Activated CD4-positive, alpha-beta T cell treated with anti-CD3 and anti-CD28 coated beads, Interleukin-2, amount 10 ng/mL, durations not matched to agents 24 days and 14 days (primary cell): ENCODE measurements at places on chromosomes 6 and 20.

DNA sequence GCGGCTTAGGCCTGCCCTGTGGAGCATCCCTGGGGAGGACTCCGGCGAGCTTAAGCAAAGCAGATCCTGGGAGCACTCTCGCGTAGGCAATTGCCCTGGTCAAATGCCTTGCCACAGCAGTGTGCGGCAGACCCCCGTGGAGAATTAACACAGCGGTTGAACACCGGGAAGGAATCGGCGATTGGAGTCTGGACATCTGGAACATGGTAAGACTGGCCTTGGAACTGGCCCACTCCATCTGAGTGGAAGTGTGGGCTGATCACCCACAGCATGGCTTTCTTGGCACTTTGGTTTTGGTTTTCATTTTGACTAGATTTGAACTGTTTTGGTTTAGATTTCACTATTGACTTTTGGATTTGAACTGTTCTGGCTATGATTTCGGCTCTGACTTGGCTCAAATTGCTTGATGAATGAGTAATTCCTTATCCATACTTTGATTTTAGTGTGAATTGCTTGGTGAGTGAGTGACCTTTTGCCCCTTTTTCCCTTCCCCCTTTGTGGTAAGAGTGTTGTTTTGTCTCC, 300.7 kb downstream of the RNGTT start:
- DNase-seq: no peak

GRCh38 chr6:15476631-15477380, 186.0 kb downstream of the DTNBP1 start:
- DNase-seq: no peak

- DNase-seq: peak; percentile 78
Measured at GRCh38 chr6:131182991-131183425, 47.7 kb downstream of the AKAP7 start.

DNA sequence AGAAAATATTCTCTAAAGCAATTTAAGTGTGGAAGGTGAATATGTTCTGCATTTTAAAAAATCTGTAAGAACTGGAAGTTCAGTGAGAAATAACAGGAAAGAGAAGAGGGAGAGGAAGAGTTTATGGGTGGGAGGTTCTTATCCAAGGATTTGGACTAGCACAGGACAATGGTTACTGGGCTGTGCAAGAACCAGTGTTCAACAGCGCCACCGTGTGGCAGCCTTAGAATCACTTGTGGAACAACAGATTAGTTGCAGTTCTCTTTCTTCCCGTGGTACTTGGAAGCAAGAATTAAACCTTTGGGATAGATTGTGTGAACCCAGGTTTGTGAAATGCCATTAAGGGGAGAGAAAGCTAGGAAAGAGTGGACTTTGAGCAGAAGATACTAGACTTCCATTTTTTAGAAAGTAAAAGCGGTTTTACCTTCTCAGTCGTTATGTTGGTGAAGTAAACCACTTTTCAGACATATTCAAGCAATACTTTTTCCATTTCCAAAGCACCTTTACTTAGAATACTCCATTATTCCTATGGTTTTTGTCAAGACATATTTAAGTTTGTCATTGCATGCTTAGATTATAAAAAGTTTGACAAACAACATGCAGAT, 436.7 kb downstream of the RNF144B start:
- peak; percentile 68 for DNase-seq

- no peak for DNase-seq
Measured at GRCh38 chr20:9572670-9573069, 58.3 kb downstream of the LAMP5 start.

DNA sequence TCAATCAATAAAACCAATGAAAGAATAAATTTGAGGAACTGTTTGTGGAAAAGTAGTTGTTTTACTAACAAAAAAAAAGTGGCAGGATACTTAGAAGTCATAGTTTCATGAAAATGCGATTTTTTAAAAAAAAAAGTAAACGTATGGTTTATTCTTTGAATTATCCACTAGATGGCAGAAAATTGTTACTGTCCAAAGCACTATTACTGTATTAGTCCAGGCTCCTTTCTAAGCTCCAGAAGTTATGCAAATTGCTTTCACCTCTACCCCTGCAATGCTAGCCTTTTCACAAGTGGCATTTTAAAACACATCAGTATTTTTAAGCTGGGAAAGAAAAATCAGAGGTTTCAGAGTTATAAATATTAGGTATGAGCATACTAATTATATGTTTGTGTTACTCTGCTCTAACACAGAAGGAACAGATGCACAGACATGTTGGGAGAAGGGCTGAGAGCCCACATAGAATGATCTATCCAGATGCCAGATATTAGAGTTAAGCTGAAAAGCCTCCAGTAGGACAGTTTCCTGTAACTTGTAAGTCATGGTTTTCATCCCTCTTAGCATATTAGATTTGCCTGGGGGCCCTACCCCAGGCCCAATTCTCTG, 63.9 kb downstream of the FHL5 start:
- DNase-seq: no peak

GRCh38 chr6:146028252-146028795, 538 bp upstream of the GRM1 start:
- DNase-seq: peak; percentile 84

GRCh38 chr20:4160761-4161305, 145.5 kb upstream of the RNF24 start:
- peak; percentile 76 for DNase-seq

GRCh38 chr20:13545790-13546189, 92.9 kb downstream of the TASP1 start:
- no peak for DNase-seq

DNA sequence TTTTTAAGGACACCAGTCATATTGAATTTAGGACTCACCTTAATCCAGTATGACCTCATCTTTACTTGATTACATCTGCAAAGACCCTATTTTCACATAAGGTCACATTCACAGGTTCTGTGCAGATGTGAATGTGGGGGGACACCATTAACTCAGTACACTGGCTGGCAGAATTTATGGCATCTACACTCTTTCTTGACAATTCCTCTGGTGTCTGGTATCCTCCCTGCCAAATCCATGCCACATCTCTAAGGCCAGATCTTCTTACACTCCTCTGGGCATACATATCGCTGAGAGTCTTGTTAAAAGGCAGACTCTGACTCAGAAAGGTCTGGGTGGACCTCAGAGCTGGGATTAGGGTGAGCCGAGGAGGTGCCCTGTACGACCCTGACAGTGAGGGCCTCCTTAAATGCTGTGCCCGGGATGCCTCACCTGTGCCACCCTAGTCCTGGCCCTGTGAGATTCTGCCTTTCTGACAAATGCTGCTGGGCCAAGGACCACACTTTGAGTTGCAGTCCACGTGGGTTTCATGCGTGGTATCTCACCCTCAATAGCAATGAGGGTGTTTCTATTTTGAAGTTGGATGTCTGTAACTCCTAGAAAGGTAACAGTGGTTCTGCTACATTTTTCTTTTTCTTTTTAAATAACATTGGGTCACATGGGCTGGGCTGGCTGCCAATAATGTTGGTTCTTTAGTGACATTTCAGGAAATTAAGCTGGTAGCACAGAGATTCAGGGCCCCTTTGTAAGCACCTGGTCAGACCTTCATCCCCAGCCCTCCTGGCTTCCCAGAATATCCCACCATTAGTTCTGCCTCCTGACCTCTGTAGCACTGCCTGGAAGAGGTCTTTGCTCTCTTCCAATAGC, 17.2 kb upstream of the LRRN4 start:
- no peak for DNase-seq

- DNase-seq: no peak
Measured at GRCh38 chr6:30405934-30406333, 61.0 kb downstream of the RPP21 start.
